ENCODE measurements at places on chromosomes 1 and 21. TPM values are rescaled to one million over a fixed set of nuclear protein-coding genes. Genes with fewer than 3 reads are reported as not detected.

GRCh38 chr1:25900219-25900618 is 6.0 kb downstream of the STMN1 start:
- DNase-seq, result no peak

GRCh38 chr1:18187054-18187453 is 79.5 kb downstream of the IGSF21 start:
- no peak for DNase-seq

DNA sequence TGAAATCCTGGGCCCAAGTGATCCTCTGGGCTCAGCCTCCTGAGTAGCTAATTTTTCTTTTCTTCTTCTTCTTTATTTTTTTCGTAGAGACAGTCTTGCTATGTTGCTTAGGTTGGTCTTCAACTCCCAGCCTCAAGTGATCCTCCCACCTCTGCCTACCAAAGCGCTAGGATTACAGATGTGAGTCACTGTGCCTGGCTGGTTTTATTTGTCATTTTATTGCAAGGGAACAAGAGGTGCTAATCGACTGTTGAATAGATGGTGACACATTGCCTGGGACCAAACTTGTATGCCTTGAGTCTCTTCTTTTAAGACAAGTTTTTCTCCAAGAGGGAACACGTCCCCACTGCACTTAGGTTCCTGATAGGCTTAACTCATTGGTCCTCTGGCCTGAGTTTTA is 20.0 kb upstream of the KLHDC8A start:
- no peak for DNase-seq

GRCh38 chr1:167043752-167044488 is 46.3 kb downstream of the GPA33 start:
- peak; percentile 72 for DNase-seq

DNA sequence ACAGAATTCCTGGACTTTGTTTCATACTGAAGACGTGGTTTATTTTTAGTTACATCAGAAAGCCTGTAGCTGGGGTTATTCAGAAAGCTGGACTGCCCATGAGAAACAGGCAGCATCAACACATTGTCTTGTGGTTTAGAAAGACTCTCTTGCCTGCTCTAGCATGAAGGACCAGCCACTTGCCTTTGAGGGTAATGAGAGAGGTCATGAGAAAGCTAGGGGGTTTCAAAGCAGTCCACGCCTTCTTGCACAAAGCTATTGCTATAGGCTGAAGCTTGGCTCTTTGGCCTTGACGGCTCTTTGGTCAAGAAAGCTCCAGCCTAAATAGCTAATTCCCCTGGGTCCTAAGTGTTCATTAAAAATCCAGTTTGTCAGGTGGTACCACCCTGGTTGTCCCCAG is 208.1 kb downstream of the PRDM2 start:
- DNase-seq, result no peak

- no peak for DNase-seq
These were observed 187.5 kb downstream of the TPR start for GRCh38 chr1:186187601-186188000.

DNA sequence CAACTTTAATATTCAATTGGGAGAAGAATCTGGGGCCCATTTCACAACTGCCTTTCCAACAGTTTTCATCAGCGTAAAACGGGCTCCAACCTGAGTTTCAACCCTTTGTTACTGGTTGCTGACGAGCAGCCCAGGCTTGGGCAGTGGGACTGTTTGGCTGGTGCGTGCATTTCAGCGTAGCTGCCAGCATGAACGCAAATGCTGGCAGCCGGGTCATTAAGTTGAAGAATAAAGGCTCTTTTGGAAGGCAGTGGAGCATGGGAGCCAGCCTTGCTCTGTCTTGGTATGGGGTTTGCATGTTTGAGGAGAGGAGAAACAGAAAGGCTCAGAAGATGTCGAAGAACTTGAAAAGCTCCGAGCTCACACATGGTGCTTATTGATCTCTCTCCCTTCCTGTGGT is 40.7 kb downstream of the WDR3 start:
- DNase-seq, result no peak

- no peak for DNase-seq
These were observed 166.7 kb upstream of the DUSP10 start for GRCh38 chr1:221908573-221908972.

DNA sequence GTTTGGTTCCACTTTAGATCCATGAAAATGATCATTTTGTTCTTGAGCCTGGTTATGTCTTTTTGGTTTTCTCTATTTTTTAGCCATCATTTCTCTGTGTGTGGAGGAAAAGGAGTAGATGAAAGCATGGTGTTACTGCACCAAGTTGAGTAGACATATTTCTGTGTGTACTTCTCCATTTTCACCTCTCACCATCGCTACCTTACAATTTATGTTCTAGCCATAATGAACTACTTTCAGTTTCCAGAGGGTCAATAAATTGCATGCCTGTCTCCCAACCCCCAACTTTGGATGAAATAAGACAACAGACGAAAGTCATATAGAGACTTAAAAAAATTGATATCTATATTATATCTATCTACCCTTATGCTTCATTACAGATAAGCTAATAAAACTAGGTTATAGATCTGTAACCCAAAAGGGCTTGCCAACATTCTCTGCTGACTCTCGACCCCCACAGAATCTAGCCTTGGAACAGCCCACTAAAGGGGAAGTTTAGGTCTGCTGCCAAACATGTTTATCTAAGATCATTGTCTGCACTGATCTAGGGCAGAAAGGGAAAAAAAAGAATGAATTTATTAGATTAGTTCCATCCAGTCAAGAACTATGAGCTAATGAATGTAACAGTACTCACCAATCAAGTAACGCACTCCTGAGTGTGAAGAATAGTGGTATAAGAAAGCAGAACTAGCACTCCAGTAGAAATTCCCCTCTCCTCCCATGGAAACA is 7.5 kb upstream of the MAN1A2 start:
- no peak for DNase-seq

- no peak for DNase-seq
These were observed 36.1 kb downstream of the EIF2D start for GRCh38 chr1:206575894-206576737.

GRCh38 chr1:161887730-161888287 is 121.7 kb downstream of the ATF6 start:
- DNase-seq, result no peak

- no peak for DNase-seq
These were observed 15.5 kb downstream of the WNT2B start for GRCh38 chr1:112524251-112524650.

- DNase-seq, result peak; percentile 81
These were observed 11.1 kb downstream of the ADPRS start for GRCh38 chr1:36099681-36100341.

DNA sequence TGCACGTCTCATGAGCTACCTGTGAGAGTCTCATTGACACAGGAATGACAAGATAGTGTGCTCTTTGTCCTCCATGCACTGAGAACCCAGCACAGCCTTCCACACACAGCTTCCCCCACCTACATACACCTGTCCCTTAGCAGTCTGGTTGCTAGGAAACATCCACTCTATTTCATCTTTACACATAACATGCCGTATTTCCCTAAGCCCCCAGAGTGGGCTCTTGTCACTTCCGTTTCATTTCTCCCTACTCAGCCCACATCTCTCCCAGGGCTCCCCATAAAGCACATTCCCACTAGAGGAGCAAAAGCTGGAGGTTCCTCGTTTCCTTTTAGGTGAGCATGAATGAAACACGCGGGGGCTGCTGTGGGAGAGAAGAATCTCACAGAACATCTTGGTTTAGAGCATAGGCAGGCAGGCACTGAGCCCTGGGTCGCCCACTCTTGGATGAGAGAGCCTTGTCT is 137.1 kb downstream of the ETS2 start:
- DNase-seq, result no peak

- peak; percentile 64 for DNase-seq
These were observed 76.5 kb upstream of the BTG3 start for GRCh38 chr21:17688912-17689874.

DNA sequence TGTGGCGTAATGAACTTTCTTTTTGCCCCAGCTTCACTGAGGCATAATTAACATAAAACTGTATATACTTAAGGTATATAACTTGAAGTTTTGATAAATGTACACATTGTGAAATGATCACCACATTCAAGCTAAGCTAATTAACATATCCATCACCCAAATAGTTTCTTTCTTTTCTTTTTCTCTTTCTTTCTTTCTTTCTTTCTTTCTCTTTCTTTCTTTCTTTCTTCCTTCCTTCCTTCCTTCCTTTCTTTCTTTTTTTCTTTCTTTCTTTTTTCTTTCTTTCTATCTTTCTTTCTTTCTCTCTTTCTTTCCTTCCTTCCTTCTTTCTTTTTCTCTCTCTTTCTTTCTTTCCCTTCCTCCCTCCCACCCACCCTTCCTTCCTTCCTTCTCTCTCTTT is 62.5 kb downstream of the XCL1 start:
- no peak for DNase-seq

GRCh38 chr1:94044290-94044790 is 76.6 kb downstream of the ABCA4 start:
- peak; percentile 76 for DNase-seq

- peak; percentile 96 for DNase-seq
These were observed 20.6 kb downstream of the CSF1 start for GRCh38 chr1:109931189-109931731.

DNA sequence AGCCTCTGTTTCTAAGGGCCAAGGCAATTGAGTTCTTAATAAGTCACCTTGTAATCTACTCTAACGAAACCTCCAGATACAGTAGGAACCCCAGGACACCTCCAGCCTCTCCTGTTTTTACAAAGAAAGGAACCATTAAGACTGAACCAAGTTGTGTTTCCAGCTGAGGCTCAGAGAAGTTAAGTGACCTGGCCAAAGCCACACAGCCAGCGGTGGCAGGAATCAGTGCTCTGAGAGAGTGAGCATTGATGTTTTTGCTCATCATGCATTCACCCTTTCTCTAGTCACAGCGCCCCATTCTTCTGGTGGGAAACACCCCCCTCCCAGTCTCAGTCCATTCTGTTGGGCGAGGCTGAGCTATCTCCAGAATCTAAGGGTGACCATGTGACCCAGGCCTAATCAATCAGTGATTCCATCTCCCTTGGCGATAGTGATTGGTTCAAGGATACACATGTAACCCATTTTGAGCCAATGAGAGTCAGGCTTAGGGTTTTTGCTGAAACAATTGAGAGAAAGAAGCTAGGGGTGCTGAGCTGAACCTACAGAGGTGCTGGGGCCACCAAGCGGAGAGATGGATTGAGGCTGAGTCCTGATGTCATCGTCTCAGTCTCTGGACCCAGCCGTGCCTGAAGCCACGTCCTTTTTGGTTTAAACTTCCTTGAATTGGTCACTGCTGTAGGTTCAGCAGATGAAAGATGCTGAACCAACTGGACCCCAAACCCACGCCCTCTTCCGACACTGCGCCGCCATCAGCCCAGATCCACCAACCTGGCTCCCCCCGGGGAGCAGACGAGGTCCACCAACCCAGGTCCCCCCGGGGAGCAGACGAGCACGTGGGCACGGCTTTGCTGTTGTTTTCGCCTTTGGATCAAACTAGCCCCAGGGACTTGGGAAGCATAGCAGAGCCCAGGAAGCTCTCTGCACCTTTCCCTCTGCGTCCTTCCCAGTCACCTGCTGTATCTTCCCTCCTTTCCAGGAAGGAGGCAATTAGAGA is 28.0 kb upstream of the RERE start:
- no peak for DNase-seq

DNA sequence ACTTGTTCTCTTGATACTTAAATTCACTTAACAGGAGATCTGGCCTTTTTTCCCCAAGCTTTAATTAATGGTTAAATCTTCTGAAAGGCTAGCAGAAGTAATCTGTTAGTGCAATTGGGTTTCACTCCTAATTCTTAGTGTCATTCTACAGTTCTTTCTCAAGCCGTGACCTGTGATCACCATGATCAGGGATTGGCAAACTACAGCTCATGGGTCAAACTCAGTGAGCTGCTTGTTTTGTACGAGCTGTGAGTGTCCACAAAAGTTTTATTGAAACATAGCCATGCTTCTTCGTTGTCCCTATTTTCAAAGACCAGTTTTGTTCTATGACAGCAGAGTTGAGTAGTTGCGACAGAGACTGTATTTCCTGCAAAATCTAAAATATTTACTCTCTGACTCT is 109.4 kb upstream of the KCNJ15 start:
- no peak for DNase-seq

DNA sequence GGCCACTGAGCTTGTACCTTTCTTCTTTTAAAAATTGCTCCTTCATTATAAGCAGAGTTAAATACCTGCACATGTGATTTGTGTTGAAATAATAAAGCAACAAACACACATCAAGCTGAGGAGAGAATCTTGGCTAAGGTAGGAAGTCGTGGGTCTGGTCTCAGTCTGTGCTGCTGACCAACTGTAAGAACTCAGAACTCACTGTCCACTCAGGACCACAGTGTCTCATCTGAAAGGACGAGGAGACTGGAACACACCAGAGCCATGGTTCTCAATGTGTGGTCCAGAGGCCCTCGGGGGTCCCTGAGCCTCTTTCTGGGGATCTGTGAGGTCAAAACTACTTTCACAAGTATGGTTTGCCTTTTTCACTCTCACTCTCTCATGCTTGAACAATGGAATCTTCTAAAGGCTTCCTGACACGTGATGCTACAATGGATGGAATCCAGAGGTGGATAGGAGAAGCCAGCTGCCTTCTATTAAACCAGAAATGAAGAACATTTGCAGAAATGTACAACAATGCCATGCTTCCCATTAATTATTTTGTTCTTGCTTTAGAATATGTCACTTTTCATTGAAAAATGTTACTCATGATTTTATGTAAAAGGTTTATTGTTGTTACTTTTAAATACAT is 17.3 kb upstream of the ETS2 start:
- no peak for DNase-seq

DNA sequence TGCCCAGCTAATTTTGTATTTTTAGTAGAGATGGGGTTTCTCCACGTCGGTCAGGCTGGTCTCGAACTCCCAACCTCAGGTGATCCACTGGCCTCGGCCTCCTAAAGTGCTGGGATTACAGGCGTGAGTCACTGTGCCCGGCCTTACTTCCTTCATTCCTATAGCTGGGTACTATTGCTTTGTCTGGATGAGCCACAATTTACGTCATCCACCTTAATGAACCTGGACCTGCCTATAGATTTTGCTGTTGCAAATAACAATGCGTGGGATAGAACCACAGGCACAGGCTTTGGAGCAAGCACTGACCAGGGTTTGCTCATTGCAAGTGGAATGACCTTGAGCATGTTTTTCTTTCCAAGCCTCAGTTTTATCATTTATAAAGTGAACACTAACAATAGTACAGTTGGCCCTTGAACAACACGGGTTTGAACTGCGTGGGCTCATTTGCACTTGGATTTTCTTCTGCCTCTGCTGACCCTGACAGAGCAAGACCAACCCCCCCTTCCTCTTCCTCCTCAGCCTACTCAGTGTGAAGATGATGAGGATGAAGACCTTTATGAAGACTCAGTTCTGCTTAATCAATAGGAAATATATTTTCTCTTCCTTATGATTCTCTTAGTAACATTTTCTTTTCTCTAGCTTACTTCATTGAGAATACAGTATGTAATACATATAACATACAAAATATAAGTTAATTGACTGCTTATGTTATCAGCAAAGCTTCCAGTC is 33.3 kb upstream of the BECN2 start:
- DNase-seq, result no peak

- DNase-seq, result peak; percentile 54
These were observed 730 bp downstream of the SLC16A4 start for GRCh38 chr1:110390096-110390495.

TSTD1 gene
- 46.8 TPM for total RNA-seq

C1orf116 gene
- 0.06 TPM for total RNA-seq

CCDC181 gene
- 3.3 TPM for total RNA-seq

REN gene
- 0.51 TPM for total RNA-seq

ECM1 gene
- total RNA-seq, result 46.8 TPM

LEFTY2 gene
- total RNA-seq, result 1.2 TPM

BEST4 gene
- total RNA-seq, result 0.28 TPM

IKBKE gene
- 1.4 TPM for total RNA-seq

SZT2 gene
- 31.2 TPM for total RNA-seq

CNR2 gene
- not detected for total RNA-seq

EDARADD gene
- total RNA-seq, result 0.37 TPM

RGS21 gene
- total RNA-seq, result not detected

RIMS3 gene
- 4.6 TPM for total RNA-seq

Data from right cardiac atrium (tissue), 5 donors.